Nephron progenitor cell (in vitro differentiated cells): ENCODE measurements at places on chromosomes 4 and X.

DNA sequence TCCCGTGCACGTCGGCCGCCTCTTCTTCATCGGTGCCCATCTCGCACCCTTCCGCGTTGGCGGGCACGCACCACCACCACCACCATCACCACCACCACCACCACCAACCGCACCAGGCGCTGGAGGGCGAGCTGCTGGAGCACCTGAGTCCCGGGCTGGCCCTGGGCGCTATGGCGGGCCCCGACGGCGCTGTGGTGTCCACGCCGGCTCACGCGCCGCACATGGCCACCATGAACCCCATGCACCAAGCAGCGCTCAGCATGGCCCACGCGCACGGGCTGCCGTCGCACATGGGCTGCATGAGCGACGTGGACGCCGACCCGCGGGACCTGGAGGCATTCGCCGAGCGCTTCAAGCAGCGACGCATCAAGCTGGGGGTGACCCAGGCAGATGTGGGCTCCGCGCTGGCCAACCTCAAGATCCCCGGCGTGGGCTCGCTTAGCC, 1.4 kb downstream of the POU4F2 start:
- DNase-seq, result no peak

DNA sequence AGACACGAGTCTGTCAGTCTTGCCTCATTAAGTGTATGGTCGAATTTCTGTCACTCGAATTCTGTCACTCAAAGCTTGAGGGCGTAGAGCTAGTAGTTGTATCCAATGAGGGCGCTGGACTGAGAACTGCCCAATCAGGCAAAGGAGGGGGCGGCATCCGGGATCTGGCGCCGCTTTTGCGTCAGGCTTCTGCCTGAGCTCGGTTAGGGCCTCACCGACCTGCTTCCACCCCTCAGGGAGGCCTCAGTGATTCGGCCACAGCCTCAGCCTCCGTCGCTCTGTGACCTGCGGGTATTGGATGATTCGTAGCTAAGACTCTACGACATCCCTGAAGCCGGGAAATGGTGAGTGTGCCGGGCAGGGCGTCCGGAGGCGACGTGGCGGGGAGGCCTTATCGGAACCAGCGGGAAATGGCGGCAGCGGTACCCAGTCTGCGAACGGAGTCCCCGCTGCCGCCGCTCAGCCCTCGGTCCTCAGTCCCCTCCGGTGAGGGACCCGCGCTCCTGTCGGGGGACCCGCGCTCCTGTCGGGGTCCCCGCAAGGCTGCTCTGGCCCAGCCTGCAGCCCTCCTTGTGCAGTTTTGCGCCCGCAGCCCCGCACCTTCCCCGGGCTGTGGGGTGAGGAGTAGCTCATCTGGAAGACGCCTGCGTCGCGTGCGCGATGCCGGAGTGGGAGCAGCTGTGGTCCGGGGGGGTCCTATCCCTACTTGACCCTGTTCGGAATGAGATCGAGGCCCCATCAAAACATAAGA, 88.3 kb downstream of the ZNF718 start:
- peak; percentile 42 for DNase-seq

DNA sequence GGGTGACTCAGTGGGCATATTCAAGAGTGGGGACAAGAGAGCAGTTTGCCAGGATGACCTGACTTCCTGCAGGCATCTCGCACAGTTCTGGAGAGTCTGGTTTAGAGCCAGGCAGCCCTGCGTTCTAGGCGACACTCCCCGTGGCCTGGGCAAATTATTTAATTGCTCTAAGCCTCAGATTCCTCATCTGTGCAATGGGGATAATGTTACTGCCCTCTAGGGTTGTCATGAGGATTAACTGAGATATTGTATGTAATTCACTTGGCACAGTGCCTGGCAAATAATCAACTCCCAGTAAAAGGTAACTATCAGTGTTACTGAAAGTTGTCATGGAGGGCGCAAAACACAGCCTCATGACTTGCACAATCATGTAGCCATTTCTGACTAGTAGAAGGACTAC, 48.8 kb upstream of the PITX2 start:
- DNase-seq, result no peak

DNA sequence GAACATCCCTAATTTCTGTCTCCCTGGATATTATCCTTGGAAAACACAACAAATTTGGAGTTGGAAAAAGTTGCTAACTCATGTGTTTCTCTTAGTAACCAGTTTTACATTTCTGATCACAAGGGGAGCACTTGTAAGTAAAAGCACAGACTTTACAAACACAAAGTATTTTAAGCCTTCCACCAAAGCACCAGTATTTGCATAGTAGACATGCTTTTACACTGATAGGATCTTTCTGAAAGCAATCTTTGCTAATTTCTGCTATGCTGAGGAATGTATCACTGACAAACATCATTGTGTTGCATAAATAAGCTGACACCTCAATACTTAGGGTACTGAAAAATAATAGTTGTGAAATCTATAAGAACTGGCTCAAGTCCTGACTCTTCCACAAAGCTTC, 100.6 kb downstream of the MID1 start:
- DNase-seq, result no peak

GRCh38 chr4:3464911-3465697, 2.0 kb downstream of the DOK7 start:
- DNase-seq, result no peak

DNA sequence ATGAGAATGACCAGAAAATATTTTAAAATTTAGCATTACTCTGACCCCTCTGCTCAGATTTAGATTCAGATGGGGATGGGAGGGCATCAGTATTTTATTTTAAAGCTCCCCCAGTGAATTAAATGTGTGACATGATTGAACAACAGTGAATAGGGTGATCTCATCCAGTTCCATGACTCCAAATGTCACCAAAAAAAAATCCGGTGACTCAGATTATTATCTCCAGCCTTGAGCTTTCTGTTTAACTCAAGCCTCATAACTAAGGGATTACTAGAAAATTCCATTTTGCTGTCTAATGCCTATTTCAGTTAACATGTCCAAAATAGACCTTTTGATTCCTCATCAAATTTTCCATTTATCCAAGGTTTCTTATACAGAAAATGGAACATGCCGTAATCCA, 121.8 kb upstream of the TMEM47 start:
- no peak for DNase-seq

GRCh38 chrX:151830911-151831310, 81.8 kb upstream of the MAGEA4 start:
- no peak for DNase-seq

DNA sequence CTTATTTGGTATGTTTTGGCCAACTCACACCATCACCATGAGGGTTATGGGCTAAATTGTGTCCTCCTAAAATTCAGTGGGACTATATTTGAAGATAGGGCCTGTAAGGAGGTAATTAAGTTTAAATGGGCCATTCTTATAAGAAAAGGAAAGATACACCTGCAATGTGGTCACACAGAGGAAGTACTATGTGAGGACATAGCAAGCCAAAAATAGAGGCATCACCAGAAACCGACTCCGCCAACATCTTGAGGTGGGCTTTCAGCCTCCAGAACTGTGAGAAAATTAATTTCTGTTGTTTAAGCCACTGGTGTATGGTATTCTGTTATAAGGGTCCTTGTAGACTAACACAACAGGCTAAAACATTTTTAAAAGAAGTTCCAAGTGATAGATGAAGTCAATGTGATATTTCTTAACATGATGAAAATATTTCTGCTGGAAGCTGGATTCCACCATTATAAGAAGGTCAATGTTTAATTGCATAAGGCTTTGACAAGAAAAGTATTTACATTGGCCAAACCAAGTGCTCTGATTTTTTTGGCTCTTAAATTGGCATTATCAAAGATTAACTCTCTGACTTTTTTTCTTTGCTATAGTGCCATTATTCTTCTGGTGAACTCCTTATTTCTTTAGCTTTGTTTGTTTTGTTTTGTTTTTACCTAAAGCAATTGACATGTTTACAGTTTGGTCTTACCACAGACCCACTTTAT, 540.9 kb downstream of the PPARGC1A start:
- no peak for DNase-seq

DNA sequence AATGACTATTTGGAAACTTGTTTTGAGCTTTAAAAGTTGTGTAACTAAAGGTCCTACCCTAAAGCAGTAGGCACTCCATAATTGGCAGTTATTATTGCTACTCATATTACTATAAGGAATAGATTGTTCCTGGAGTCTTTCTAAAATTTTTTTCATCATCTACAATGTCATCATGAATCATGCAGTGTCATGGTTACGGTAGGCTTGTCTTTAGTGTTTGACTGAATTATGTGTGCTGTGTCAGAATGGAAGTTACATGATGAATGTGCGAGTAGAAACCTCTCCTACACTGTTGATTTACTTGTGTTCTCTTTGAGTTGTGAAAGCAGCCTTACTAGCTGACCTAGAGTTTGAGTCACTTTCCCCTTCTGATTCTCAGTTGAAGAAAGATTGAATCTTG, 1099.9 kb downstream of the RAPGEF2 start:
- DNase-seq, result no peak

DNA sequence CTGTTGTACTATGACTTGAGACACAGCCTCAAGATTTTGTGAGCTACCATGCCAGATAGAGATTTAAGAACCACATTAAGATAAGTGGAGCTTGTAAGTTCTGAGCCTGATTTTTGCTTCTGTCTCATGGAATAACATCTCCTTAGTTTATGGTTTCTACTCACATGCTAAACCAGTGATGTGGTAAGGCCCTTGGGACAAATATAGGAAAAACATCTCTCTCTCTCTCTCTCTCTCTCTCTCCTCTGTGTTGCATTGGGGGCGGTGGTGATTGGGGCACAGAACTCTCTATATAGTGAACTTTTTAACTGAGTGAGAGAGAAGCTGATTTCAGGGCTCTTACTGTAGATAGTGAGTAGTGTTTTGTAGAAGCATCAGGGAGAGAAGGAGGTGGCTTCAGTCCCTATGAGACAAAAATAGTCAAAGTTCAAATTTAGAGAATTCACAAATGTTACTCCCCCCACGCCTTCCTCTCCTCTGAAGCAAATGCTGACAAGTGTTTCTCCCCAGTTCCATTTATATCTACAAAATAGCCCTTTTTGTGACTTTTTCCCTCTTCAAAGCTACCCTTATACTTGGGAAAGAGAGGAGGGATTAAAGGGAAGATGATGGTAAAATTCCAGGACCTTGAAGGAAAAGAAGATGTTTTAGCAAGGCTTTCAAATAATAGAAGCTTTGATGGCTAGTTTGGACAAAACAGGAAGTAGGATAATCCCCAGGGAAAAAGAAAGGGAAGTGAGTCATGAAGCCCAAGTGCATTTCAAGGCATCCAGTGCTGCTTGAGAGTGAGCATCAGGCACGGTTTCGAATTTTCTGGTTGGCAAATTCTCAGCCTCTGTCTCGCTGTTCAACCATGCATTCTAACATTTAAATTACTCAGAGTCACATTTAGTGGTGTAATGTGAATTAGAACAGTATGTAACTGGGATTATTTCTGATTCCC, 134.3 kb upstream of the AP1S2 start:
- DNase-seq, result no peak

- DNase-seq, result no peak
Observed at GRCh38 chrX:13923289-13923688, 106.4 kb upstream of the GPM6B start.

DNA sequence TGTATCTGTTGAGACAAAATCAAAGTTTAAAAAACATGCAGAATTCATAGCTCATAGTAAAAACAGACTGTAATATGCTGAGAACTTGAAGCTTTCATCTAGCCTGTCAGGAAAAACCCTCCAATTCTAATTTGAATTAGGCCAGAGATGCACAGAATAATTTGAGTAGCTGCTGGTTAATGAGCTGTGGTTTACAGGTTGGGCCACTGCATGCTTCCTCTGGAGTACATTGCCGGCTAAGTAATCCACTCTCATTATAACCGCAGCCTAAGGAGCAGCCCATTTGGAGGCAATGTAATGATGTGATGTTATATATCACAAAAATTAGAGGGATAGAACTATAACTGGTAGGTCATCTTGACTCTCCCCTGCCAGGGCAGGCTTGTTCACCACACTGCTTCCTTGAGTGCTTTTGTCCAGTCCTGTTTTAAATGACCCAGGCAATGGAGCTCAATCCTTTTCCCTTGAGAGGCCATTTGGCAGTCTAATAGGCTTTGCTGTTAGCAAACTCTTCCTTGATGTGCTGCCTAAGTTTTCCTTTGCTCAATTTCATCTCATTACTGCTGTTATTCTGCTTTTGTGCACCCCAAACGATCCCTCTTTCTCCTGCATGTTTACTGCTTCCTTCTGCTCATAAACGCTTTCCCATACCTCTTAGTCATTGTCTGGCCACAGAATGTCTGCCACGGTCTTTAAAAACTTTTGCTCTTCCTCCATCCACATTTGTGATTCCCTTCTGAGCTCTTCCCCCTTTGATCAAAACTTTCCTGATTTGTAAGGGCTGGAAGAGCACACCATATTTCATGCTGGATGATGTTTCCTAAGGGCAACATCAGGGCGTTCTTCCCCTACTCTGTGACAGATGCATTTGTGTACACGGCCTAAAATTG, 230.9 kb downstream of the C4orf33 start:
- no peak for DNase-seq

- no peak for DNase-seq
Observed at GRCh38 chr4:13530823-13531624, 13.3 kb downstream of the NKX3-2 start.

DNA sequence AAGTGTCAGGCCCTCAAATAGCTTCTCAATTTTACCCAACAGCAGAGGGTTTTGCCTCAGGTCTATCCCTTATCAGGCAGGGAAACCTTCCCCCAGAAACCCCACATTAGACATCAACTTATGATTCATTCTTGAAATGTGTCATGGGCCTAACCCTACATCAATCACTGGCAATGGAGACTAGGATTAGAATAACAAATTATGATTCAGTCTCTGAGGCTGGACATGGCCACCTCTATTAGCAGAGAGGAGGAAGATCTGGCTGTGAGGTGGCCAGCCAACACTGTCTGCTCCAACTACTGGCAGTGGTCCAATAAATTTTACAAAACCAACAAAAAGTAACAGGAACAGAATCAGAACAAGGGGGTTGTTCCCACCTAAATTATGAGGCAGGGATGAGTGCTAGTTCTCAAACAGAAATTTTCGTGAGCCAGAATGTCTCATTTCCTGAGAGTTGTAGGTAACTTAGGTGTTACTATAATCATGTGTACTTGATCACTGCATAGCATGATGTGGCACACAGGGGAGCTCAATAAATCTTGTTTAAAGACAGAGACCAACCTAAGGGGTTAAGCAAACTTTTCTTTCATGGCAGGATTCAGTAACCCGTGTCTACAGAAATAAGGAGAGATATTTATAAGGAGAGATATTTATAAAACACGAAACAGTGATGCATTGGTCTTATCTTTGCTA, 126.8 kb downstream of the NFKB1 start:
- no peak for DNase-seq

- DNase-seq, result no peak
Observed at GRCh38 chr4:15717086-15717485, 14.2 kb downstream of the BST1 start.

- DNase-seq, result no peak
Observed at GRCh38 chrX:9148615-9149399, 114.9 kb upstream of the FAM9B start.

- DNase-seq, result no peak
Observed at GRCh38 chrX:17732138-17732783, 5.0 kb upstream of the SCML1 start.

GRCh38 chr4:134624365-134624764, 422.8 kb upstream of the PABPC4L start:
- DNase-seq, result no peak

DNA sequence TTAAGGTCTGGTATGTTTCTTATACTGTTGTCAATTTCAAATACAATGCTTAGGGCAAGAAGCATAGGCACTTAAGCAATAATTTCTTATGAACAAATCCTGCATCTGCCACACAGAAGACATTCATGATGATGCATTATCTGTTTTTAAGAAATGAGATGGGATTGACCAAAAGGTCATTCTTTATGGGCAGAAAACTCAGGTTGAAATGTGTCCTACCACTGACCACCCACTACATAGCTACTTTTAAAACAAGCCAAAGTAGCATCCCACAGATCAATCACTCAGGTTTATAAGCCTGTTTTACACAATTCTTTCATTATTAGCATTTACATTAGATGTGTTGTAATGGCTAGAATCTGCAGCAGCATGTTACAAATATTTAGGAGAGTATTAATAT, 617.8 kb downstream of the PCDH7 start:
- no peak for DNase-seq
